Putamen (tissue), 1 donor: ENCODE measurements at places on chromosomes 16 and 17.
A peak's percentile ranks its signal among the peaks of the same experiment; 100 is the strongest.

DNA sequence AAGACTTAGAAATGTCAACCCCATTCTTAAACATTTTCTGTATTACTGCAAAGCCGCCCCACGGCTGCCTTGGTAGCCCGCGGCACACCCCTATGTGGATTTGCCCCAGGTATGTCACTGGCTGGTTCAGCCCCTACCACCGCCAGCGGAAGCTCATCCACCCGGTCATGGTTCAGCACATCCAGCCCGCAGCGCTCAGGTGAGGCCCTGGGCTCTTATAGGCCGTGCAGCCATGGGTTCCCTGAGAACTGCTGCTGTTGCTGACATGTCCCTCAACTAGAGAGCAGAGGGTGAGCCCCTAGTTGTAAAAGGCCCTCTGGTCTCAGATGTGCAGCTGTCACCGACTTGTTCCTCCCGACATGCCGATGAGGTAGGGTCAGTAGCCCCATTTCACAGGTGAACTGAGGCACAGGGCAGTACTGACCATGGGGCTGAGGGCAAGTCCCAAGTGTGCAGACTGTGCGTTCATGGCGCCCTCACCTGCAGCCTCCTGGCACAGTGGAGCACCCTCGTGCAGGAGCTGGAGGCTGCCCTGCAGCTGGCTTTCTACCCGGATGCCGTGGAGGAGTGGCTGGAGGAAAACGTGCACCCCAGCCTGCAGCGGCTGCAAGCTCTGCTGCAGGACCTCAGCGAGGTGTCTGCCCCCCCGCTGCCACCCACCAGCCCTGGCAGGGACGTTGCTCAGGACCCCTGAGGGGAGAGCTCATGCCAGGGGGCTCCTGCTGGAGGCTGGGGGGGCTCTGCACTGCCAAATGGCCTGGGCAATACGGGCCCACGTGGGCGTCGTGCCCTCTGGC is 8.7 kb downstream of the CYBC1 start:
- no peak for DNase-seq

DNA sequence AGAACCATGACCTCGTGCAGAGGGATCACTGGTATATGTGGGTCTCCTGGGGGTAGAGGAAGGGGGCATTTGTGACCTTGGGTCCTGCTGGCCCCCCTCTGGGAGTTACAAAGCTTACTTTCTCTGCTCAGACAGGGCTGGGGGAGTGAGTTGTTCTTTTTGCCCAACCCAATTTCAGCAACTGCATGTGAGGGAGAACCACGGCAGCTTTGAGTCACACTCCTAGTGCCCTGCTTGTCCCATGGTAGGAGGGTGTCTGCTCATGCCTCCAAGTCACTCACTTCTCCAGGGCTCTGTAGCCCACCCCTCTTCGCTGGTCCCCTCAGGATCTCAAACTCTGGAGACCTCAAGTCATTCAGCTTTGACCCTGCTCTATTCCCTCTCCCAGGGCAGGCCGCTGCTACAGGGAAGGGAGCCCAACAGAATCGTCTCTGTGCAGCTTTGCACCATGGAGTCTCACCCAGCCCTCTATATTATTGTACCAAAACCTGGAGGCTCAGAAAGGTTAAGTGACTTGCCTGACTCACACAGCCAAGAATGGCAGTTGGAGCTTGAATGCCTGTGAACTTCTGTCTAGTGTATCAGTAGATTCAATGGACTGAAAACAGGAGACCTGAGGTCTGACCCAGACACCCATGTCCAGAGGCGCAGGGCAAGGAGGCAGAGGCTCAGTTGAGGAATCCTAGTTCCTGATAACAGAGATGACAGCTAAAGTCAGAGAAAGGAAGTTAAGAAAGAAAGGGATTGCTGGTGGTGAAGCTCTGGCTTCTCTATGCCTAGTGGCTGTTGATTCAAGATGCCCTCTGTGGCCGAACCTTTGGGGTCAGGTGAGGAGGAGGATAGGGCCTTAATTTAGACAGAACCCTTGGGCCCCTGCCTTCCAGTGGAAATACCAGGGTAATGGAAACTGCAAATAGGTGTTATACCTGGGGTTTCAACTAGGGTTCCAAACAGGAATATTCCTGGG is 14.6 kb upstream of the ETV4 start:
- DNase-seq: no peak

- DNase-seq: no peak
Measured at GRCh38 chr17:81388612-81389367, 6.5 kb upstream of the BAHCC1 start.

- DNase-seq: no peak
Measured at GRCh38 chr17:885971-886571, 93.5 kb downstream of the NXN start.

DNA sequence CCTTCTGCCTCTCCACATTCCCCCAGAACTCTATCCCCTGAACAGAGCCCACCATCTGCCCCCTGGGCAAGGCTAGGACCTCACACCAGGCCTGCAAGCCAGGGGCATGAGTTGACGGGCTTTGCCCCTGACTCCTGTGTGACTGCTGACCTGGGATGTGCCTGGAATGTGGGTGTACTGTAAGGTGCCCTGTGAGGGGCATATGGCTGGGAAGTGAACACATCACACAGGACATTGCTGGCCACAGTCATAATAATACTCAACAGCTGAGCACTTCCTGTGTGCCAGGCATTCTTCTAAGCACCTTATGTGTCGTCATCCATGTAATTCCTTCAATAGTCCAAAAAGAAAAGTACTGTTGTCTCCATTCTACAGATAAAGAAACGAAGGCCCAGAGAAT is 13.3 kb downstream of the CES4A start:
- DNase-seq: no peak

DNA sequence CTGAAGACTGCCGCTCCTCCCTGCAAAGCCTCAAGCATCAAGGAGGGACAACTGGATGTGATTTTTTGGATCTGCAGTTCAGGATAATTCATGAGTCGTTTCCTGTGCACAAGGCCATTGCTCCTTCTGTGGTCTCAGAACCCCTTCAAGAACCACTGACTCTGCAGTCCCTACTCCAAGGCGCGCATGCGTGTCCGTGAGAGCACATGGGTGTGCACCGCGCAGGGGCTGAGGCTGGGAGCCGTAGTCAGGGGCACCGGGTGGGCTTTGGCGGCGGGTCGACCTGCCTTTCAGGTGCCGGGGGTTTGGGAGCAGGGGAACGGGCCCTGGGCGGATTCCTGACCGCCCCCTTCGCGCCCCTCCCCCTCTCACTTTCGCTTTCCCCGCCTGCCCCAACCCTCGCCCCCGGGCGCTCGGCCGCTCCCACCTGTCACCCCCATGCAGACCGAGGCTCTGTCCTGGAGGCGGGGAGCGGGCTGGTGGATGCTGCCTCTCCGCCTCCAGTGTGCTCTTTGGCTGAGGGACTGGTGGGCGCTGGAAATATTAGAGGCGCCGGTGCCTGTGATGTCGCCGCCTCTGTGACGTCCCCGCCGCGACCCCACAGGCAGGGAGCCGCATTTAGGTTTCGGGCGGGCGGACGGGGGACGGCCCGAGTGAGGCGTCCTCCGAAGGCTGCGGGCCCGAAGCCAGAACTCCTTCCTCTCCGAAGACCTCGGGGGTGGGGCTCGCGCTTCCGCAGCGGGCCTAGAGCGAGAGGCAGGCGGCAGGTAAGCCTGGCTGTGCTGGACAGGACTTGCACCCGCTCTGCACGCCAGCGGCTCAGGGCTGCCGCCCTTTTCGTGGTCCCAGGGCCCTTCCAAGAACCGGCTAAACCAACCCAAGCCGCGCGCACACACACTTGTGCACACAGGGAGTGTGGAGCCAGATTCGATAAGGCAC is at the start of gene SPATA32:
Gene SPATA32 (minus strand): TSS at position 518 of the 939 bp plus-strand sequence. CDS start 78 bp downstream, at position 440.
- DNase-seq: peak; percentile 34

- peak; percentile 8 for DNase-seq
Measured at GRCh38 chr16:75044800-75045361, 46.1 kb downstream of the ZNRF1 start.

DNA sequence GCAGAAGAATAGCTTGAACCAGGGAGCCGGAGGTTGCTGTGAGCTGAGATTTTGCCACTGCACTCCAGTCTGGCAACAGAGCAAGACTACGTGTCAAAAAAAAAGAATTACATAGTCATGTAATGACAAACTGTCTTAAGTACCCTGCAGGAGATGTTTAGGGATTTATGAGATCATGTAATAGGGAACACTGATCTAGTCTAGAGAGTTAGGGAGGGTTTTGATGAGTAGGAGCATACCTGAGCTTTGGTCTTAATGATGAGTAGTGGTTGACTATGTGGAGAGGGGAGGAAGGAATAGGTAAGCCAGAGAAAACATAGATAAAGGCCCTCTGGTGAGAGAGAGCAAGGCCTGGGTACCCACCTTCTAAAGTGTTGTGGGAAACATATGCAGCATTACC is 30.1 kb upstream of the NF1 start:
- no peak for DNase-seq

DNA sequence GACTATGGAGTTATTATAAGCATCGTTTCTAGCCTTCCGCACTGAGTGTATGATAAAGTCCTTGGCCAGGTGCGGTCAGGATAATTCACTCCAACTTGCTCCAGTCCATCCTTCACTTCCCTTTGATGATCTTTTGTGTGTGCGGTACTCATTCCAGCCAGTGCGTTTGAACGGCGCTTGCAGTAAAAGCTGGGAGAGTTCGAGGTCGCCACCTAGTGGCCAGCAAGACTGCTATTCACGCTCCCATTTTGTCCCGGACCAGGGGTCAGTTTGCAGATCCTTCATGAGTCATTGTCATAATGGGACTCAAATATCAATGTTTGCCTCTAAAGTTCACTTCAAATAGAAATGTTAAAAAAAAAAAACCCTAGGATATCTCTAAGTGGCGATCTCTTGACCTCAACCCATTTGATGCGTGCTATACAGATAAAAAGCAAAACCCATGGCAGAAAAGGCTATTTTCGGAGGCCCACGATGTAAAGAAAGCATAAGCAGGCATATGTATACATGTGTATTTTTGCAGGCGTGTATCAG is 417.1 kb downstream of the TMEM114 start:
- peak; percentile 52 for DNase-seq

- DNase-seq: peak; percentile 69
Measured at GRCh38 chr16:11699234-11699894, 31.1 kb downstream of the SNN start.

GRCh38 chr17:27760069-27760885 is 40.1 kb downstream of the NOS2 start:
- DNase-seq: peak; percentile 11

DNA sequence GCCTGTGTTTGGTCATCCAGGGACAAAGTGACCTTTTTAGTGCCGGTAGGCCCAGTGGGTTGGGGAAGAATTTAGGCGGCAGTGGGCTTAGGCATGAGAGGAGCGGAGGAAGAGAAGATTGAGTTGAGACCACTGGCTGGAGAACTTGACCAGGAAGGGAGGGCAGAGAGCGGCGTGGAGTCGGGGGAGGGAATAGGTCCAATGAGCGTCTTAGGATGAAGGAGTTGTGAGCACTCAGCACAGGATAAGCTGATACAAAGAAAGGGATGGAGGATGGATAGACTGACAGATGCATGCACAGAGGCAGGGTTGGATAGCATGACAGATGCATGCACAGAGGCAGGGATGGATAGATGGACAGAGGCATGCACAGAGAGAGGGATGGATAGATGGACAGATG is 8.0 kb downstream of the IL32 start:
- DNase-seq: no peak

DNA sequence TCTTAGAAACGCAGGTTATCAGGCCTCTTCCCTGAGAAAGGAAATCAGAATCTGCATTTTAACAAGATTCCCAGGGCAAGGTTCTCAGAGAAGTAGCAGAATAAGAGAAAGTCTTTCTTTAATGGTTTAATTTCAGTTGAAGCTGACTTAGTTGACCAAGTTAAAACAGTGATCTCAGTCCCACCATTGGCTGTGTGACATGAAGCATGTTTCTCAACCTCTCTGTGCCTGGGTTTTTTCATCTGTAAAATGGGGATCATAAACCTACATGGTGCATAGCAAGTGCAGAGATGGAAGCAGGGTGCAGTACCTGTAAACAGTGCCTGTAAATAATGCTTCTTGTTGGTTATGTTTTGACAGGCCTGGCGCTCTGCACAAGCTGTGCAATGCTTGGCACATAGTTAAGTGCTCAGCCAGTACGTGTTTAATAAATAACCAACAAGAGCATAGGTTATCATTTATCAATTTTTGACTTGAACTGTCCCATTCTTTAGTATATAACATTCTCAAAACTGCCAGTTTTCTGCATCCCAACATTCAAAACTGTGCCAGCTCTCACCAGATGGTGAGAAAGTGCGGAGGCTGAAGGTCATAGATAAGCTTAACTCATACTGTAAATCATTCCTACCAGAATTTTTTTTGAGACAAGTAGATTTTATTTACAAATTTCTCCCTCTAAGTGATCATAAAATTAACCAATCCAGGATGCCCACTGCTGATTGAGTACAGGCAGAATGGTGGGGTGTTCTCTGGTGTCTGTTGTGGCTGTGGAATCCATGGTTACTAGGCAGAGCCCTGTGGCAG is 6.9 kb downstream of the C17orf67 start:
- DNase-seq: no peak

GRCh38 chr16:9128346-9129342 is 37.2 kb downstream of the HAPSTR1 start:
- DNase-seq: no peak

DNA sequence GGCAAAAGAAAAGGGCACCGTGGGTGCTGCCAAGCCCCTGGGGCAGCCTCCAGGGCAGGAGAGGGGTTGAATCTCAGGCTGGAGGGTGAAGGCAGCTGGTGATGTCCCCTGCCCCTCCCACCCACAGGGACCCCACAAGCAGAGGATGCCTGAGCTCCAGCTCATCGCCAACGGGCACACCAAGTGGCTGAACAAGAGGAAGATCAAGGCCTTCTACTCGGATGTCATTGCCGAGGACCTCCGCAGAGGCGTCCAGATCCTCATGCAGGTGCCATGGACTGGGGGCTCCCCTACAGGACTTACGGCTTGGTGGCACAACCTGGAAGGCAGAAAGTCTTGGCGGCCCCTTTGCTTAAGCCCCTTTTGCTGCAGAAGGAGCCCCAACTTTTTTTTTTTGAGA is 21.8 kb downstream of the SLC12A3 start:
- no peak for DNase-seq

DNA sequence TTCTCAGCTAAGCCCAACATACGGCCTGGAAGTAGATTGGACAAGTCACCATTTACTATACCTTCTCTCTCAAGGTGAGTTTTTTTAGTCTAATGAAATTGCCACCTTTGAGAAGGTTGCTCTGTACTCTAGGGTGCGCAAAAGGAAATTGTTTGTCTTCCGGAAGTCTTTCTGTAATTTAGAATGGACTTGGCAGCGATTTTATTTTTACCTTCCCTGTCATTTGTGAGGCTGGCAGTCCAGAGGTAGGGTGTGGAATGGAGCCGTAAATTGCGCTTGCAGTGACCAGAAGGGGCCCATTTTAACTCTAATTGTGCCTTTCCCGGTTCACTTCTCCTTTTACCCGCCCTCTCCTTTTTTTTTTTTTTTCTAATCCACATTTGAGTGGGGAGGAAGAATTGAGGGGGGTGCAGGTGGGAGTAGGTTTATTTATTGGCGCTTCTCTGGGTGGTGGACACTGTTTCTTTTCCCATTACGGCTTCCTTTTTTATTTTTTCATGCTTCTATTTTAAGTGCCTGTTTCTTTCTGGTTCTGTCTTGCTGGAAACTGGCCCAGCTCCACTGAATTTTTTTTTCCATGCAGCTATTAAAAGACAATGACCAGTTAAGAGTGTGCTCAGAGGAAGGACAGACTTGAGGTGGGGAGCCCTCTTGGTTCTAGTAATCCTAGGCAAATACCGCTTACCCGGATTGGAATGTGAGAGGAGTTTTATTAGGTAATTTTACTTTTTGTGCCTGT is 89.7 kb upstream of the CLEC18A start:
- DNase-seq: peak; percentile 67
